ENCODE measurements at places on chromosomes 13 and 19.

- no peak for DNase-seq
Observed at GRCh38 chr13:99870541-99870940, 101.0 kb downstream of the ZIC5 start.

DNA sequence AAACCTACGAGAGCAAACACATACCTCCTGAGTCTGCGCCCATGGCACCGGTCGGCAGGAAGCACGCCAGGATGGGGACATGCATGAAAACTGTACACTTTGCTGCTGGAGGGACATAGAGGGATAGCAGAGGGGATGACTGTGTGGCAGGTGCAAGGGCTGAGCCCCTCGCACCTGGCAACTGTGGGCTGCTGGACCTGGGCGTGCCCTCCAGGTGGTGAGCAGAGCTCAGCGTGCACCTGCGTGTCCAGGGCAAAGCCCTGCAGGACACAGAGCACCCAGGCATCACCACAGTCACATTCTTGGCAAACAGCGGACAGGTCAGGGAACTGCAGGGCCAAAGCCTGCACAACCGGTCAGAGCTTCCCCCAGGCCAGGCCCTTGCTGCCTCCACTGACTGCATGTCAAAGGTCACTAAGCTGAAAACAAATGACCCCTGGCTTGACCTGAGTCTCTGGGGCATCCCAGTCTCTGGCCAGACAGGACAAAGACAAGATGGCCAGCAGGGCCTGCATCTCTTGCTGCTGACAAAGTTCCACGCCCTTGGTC is 9.0 kb upstream of the ISYNA1 start:
- DNase-seq, result no peak

- DNase-seq, result no peak
Observed at GRCh38 chr13:77515785-77516184, 19.7 kb upstream of the SCEL start.

DNA sequence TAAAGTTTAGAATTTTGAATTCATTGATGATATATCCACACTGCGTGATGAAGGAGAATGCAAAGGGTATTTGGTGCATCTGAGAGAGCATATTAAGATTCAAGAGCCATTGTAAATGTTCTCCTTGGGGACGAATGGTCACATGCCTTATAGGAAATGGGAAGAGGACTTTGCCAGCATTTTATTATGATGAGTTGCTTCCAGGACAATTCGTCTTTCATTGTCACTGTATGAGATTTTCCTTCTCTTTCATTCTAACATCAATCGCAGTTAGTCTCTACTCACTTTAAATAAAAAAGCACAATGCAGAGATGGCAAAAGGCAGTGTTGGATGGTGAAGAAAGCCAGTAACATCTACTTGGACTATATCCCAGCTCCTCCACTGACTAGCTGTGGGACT is 21.4 kb downstream of the WDFY2 start:
- DNase-seq, result no peak

GRCh38 chr13:102261809-102262208 is 140.0 kb downstream of the FGF14 start:
- no peak for DNase-seq

Data from transverse colon (tissue), 4 donors.